ENCODE measurements at places on chromosomes 16 and 17.

DNA sequence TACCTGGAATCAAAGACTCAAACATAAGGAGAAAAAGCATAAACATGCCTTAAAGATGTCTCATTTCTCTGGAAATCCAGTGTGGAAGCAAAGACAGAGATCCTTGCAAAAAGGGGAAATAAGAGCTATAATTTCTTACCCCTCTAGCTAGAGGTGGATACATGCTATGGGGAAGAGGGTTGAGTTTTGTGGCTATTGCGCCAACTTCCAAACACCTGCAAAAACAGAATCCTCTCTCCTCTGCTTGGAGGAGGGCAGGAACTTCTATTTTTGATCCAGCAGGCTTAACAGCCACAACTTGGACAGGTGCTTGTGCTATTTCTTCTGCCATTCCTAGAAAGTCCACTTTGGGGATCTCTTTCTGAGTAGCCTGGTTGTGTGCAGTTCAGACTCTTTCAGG is 21.5 kb upstream of the NUDT7 start:
- no peak for DNase-seq

GRCh38 chr16:79687249-79688130 is 87.0 kb upstream of the MAF start:
- DNase-seq, result no peak

- DNase-seq, result no peak
Observed at GRCh38 chr16:9154567-9155410, 63.3 kb downstream of the HAPSTR1 start.

DNA sequence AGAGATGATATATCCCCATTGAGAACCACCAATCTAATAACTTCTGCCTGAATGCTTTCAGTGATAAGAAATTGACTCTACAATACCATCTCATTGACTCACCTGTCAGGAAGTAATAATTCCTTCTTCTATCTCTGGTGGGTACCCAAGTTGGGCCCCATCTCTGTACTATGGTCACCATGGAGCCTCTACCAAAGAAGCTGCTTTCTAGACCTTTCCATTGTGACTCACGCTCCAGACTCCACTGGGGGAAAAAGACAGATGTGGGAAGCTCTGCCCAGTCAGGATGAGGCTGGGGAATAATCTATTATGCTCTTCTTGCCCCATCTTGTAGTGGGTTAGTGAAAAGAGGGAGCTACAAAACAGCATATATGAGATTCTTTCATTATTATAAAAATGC is 100.4 kb downstream of the COPRS start:
- DNase-seq, result no peak

DNA sequence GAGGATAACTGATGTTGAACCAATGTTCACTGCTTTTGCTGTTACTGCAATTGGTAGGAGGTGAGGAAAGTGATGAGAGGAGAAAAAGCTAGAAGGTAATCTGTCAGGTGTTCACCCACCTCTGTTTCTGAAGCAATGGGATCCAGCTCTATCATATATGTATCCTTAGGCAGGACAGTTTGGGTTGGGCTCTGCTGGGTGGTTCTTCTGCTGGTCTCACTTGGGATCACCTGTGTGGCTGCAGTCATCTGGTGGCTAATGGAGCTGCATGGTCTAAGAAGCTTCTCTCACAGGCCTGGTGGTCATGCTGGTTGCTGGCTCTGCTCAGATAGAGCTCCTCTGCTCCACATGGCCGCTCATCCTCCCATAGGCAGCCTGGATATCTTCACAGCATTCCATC is 40.2 kb upstream of the ZCCHC14 start:
- DNase-seq, result no peak

- no peak for DNase-seq
Observed at GRCh38 chr16:58363746-58364393, 28.4 kb upstream of the GINS3 start.

DNA sequence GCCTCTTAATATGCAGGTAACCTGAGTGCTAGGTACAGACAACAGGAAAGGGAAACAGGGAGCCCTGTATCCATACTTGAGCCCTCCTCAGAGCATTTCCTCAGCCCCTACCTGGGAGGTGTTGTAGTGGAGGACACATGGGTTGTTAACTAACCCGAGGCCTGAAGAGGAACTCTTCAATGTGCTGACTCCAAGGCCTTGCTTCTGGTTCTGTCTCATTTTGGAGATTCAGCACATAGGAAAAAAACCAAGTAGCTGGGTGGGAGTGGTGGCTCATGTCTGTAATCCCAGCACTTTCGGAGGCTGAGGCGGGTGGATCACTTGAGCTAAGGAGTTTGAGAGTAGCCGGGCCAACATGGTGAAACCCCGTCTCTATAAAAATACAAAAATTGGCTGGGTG is 24.8 kb downstream of the SNX11 start:
- no peak for DNase-seq

DNA sequence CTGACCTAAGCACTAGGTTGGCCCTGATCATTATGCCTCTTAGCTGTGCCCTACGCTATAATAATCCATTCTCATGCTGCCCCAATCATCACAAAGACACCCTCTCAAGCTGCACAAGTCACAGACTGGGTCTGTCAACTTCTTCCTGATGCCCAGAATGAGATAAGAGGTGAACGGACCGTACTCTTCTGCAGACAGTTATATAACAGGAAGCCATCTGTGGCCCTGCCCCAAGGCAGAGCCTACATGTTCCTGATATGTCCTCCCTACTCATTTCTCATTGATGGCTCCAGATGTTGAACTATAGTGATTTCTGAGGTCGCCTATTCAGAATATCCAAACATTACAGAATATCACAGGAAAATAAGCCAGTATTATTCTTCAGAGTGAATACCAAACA is 471.6 kb upstream of the ERCC4 start:
- no peak for DNase-seq
